Ovary (tissue), 10 donors: ENCODE measurements at places on chromosomes 3 and 15.

DNA sequence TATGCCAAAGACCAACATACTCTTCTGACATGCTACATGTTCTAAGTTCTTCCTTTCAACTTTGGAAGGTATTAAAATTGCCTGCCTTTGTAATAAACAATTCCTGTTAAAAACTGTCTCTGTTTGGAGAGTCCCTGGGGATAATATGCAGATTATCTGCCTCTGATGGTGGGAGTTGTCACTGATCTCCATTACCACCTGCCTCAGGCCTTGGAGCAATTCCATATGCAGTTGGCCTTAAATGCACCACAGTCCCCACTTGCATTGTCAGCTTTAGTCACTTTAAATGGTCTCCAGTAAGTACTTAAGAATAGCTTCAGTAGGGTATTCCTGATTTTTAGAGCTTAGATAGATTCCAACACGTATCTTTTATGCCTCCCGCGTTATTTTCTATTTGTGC is 121.1 kb upstream of the GOLIM4 start:
- DNase-seq: no peak

GRCh38 chr3:128083980-128084674 is 31.9 kb downstream of the SEC61A1 start:
- DNase-seq: no peak

- DNase-seq: no peak
Observed at GRCh38 chr3:47109393-47109792, 54.5 kb downstream of the SETD2 start.

DNA sequence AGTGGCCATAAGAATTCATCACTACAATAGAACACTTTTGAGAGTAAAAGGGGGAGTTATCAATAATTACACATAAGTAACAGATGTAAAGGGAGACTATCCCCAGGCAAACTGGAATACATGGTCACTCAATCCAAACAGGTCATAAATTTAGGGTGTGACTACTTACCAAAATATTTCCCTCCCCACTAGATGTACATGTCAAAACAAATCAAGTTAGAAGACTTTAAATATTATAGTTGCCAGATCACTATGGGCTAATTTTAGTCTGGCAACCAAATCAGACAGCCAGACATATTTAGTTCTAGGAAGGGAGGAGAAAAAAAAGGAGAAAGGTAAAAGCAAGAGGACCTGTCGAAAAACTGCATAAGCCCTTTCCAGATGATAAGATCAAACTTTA is 23.1 kb downstream of the SLC24A5 start:
- DNase-seq: no peak

DNA sequence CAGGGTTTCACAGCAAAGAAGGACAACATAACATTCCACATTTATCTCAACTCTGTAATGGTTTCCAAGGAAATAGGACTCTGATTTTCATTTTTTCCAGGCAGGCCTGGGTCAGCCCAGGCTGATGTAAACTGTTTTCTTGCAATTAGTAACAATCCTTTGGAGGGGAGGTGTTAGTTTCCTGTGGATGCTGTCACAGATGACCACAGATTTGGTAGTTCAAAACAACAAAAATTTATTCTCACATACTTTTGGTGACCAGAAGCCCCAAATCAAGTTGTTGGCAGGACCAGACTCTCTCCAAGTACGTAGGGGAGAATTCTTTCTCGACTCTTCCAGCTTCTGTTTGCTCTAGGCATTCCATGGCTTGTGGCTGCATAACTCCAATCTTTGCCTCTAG is 88.0 kb downstream of the EDEM1 start:
- no peak for DNase-seq

- no peak for DNase-seq
Observed at GRCh38 chr15:65132878-65133547, 595 bp downstream of the PDCD7 start.
